ENCODE measurements at places on chromosomes 1 and 21.

DNA sequence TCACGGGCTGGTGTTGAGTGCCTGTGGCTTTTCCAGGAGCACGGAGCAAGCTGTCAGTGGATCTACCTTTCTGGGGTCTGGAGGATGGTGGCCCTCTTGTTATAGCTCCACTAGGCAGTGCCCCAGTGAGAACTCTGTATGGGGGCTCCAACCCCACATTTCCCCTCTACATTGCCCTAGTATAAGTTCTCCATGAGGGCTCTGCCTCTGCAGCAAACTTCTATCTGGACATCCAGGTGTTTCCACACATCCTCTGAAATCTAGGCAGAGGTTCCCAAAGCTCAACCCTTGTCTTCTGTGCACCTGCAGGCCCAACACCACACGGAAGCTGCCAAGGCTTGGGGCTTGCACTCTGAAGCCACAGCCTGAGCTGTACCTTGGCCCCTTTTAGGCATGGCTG is 157.3 kb downstream of the MRPL39 start:
- no peak for DNase-seq

- DNase-seq: no peak
Observed at GRCh38 chr1:4794020-4794780, 139.8 kb downstream of the AJAP1 start.

DNA sequence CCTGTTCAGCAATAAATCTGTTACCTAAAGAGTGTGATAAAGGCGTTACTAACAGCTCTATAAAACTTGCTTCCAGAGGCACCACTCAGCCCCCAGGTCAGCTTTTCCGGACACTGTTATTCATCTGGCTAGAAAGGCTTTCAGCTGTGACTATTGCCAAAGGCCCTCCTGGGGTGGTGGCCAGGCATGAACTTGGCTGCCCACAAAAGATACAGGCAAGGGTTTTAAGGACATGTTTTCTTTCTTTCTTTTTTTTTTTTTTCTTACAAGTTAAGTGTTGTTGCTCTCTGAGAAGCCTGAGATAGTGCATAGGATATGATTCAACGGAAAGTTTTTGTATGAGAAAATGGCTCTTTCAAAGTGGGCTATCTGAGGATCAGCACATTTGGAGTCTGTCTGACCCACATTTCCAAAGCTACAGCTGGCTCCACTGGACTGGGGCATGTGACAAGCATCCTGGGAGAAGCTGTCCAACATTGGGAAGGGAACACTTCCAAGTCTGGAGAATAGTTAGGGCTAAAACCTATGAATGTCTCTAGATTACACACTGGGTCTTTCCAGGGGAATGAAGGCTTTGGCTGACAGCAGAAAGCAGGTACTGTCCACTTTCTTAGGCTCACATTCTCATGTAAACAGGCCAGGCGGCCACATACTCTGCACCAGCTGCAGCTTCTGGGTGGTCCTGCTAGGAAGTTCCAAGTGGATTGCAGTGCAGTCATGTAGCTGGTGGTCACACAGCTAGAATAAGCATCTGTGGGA is 639.7 kb downstream of the LMO4 start:
- DNase-seq: no peak

- no peak for DNase-seq
Observed at GRCh38 chr1:30761381-30762151, 4.0 kb upstream of the LAPTM5 start.

DNA sequence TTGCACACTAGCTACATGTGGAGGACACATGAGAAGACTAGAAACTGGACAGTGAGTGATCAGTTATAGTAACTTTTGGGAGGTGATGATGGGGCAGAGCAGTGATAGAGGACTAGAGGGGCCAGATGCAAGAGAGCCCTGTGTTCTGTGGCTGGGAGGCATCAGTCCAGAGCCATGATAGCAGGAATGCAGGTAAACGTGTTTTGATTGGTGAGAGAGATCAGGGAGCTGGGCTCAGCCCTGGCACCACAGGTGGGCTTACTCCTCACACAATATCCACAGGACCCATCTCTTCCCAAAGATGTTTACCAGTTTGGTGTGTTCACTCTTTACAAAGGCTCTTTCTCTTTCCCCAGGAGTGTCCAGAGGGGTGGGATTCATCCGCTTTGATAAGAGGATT is 86.5 kb downstream of the ELAVL4 start:
- DNase-seq: no peak

GRCh38 chr1:147236959-147237791 is 5.3 kb upstream of the CHD1L start:
- no peak for DNase-seq

- peak; percentile 42 for DNase-seq
Observed at GRCh38 chr1:149931212-149931790, 3.7 kb upstream of the SF3B4 start.

GRCh38 chr1:76142771-76143540 is 68.4 kb downstream of the ST6GALNAC3 start:
- DNase-seq: no peak

DNA sequence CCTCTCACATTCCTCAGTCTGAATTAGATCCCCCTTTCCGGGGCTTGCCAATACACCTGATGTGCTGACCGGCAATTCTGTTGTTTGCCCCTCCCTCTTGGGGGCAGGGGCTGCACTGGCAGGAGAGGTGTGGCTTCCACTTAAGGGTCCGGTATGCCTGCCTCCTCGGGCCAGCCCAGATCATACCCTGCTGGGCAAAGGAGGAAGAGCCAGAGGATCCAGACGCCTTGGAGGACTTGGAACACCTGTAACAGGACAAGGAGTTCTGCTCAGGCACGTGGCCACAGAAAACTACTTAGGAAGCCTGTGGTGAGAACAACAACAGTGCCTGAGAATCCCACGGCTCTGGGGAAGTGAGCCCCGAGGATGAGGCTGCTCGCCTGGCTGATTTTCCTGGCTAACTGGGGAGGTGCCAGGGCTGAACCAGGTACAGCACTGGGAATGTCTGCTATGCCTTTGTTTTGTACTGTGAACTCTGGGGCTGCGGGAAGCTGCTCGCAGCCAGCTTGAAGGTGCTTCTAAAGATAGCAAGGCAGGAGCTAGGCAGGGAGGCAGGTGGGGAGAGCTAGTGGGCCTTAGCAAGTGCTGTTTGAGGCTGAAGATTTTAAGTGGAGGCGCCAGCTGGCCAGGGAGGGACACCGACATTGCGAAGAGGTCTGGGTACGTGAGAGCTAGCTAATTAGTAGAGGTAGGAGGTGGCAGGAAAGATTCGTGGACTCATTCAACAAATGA is at the start of gene SMPDL3B:
Gene SMPDL3B, plus strand, starts transcription at position 183 of the 732 bp plus-strand sequence. Its CDS starts 184 bp downstream, at position 367.
- no peak for DNase-seq

GRCh38 chr1:167950569-167950968 is 13.7 kb upstream of the MPC2 start:
- DNase-seq: no peak

DNA sequence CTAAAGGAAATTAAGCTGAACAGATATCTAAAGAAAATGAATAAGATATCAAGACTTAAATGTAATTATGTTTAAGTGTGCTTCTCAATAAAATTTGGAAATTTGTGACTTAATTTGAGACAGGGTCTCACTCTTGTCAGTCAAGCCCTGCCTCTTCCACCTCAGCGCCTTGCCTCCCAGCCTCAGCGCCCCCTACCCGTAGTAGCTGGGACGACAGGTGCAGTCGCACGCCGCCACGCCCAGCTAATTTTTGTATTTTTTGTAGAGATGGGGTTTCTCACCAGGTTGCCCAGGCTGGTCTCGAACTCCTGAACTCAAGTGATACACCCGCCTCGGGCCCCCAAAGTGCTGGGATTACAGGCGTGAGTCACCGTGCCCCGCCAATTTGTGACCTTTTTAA is 117.0 kb downstream of the CLEC20A start:
- DNase-seq: no peak

- no peak for DNase-seq
Observed at GRCh38 chr1:226979517-226980121, 39.5 kb downstream of the COQ8A start.

- no peak for DNase-seq
Observed at GRCh38 chr1:47184090-47184821, 5.6 kb downstream of the PDZK1IP1 start.

DNA sequence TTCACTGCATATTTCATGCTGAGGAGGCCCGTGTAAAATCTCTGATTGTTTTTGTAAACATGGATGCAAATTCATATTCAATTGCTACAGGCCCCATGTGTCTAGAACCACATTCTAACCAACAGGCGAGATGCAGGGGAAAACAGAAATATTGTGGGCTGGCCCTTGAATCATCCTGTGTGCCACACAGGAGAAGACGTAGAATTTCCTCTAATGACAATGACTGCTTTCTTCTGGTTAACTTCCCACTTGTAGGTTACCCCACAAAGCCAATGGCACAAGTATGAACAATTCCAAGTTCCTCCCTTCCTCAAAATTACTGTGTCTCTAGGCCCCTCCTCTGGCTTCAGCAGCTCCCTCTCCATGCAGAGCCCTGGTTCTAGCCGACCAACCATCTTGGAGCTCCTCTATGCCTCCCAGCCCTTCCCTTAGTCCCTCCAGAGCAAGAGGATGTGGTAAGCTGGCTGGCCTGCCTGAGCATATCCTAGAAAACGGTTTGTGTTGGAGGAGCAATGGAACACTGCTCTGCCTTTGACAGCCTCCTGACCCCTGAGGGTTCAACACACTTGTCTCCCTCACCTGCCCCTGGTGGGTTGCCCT is 205.2 kb downstream of the HS2ST1 start:
- DNase-seq: no peak

- DNase-seq: no peak
Observed at GRCh38 chr1:46457178-46457577, 32.5 kb upstream of the DMBX1 start.

- DNase-seq: no peak
Observed at GRCh38 chr1:27374362-27375086, at the start of gene FCN3. Gene FCN3 (minus strand): TSS chr1:27374824. CDS start chr1:27374818, 6 bp downstream.

GRCh38 chr1:233905416-233906051 is 1.1 kb downstream of the SLC35F3 start:
- no peak for DNase-seq

GRCh38 chr1:49626472-49626871 is 397.3 kb downstream of the AGBL4 start:
- no peak for DNase-seq

- DNase-seq: no peak
Observed at GRCh38 chr1:183986941-183987340, 50.6 kb downstream of the COLGALT2 start.

DNA sequence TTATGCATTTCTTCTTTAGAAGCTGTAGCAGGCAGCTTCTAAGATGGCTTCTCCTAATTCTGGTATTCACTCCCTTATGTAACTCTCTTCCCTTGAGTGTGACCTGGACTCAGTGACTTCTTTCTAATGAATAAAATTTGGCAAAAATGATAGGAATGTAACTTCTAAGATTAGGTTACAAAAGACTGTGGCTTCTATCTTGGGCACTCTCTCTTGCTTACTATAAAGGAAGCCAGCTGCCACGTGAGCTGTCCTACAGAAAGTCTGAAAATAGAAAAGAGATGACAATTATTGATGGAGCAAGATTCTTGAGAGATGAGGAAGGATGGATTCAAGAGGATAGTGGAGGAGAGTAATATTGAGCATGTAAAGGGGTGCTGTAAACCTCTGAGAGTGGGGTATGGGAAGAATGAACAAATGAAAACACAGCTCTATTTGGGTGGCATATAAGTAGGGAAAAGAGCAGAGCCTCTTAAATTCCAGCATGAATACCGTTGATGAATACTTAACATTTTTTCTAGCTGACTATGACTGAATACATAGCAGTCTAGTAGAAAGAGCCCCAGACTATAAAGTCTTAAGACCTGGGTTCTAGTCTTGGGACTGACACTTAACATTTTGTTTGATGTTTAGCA is 5.5 kb downstream of the TSEN15 start:
- DNase-seq: no peak

GRCh38 chr21:38955495-38955894 is 149.8 kb downstream of the ETS2 start:
- DNase-seq: no peak

DNA sequence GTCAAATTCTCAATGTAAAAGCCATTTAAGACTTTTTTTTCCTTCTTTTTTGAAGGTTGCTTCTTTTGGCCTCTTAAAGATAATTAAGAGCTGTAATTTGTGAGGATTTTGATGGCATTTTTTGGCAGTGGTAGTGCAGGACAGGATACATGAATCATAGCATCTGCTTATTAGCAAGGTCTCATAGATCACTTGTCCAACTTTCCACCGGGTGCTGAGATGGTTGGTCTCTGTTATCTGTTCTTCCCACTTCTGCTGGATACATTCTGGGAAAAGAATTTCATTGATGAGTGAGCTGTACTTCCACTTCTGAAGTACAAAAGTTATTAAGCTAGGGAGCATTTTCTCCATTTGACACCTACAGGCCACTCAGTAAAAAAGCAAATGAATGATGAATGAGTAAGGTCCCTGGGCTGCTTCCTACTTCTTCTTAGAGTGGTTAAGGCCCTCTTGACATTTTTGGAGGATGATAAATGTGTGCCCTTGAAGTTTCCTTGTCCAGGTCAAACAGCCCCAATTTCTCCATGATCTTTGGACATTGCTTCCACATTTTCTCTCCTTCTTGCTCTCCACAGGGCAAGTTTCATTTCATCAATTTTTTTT is 100.6 kb downstream of the ROR1 start:
- no peak for DNase-seq

- no peak for DNase-seq
Observed at GRCh38 chr21:36882776-36883175, 83.7 kb downstream of the HLCS start.

DNA sequence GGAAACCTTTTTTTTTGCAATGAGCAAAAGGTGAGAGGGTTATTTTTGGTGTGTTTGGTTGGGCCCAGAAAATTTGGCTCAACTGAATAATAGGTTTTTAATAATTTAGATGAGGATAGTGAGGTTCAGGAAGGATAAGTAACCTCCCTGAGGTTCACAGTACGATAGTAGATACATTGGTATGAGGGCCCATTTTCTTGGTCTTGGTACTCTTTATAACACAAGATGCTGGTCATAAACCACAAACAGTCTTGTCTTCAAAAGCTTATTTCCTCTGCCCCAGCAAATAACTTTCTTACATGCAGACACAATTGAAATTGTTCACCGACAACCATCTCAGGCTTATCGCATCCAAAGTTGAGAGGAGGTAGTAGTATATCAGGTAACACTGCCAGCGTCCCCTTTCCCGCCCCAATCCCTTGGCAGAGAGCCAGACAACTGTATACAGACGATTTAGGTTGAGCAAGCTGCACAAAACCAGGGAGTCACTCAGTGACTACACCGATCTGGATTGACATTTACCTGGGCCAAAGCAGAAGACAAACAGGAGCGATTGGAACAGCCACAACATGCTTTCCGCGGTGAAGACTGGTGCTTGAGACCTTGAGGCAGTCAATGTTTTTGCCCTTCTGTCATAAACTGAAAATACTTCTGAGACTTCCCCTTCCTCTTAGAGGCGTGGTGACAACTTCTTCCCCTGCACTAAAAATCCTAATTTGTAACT is at the start of gene SLAMF6:
Gene SLAMF6, minus strand, starts transcription at position 634 of the 724 bp plus-strand sequence. Its CDS starts 63 bp downstream, at position 571.
- peak; percentile 7 for DNase-seq

GRCh38 chr1:22494144-22494543 is 42.5 kb downstream of the ZBTB40 start:
- DNase-seq: no peak
